ENCODE measurements at places on chromosomes 1 and 21. TPM values are rescaled to one million over a fixed set of nuclear protein-coding genes. Genes with fewer than 3 reads are reported as not detected.

The TACSTD2 gene
- 5.3 TPM for total RNA-seq

The KRTAP13-2 gene
- total RNA-seq, result not detected

The SPRR1A gene
- not detected for total RNA-seq

The EXTL1 gene
- total RNA-seq, result 35.4 TPM

The PALMD gene
- 64.5 TPM for total RNA-seq

The IL6R gene
- 33.7 TPM for total RNA-seq

The TSPEAR gene
- total RNA-seq, result not detected

The LYPD8 gene
- not detected for total RNA-seq

The SPATA45 gene
- total RNA-seq, result not detected

The CLIC4 gene
- 688 TPM for total RNA-seq

The OVAAL gene
- total RNA-seq, result not detected

The CACNA1S gene
- not detected for total RNA-seq

The MAB21L3 gene
- total RNA-seq, result 0.22 TPM

The KRTAP21-2 gene
- total RNA-seq, result not detected

The EPHB2 gene
- 9.2 TPM for total RNA-seq

The HIVEP3 gene
- total RNA-seq, result 4.2 TPM

The COL6A1 gene
- 356 TPM for total RNA-seq

The F13B gene
- not detected for total RNA-seq

The SLC45A1 gene
- 15.1 TPM for total RNA-seq

The GJA5 gene
- total RNA-seq, result 23.6 TPM

The NEGR1 gene
- 57.9 TPM for total RNA-seq

The THRAP3 gene
- total RNA-seq, result 102 TPM

The AADACL4 gene
- total RNA-seq, result not detected

The POMGNT1 gene
- total RNA-seq, result 53.8 TPM

The A3GALT2 gene
- 0.42 TPM for total RNA-seq

The DNASE2B gene
- not detected for total RNA-seq

The ASH1L gene
- 99.6 TPM for total RNA-seq

The CD2 gene
- total RNA-seq, result 1.5 TPM

The HTR6 gene
- not detected for total RNA-seq

The LRRC53 gene
- total RNA-seq, result not detected

The ZBED6 gene
- 21.6 TPM for total RNA-seq

The PRXL2B gene
- total RNA-seq, result 18.0 TPM

The PHLDA3 gene
- 243 TPM for total RNA-seq

The SMPDL3B gene
- total RNA-seq, result not detected

The CRP gene
- not detected for total RNA-seq

The FHAD1 gene
- total RNA-seq, result 0.30 TPM

The CD52 gene
- total RNA-seq, result 4.8 TPM

The WDR64 gene
- total RNA-seq, result 0.42 TPM

The CELA2B gene
- total RNA-seq, result not detected

The SRGAP2C gene
- 42.0 TPM for total RNA-seq

The TAS1R3 gene
- total RNA-seq, result 0.39 TPM

Data from tibial nerve (tissue), 4 donors.